ENCODE measurements at places on chromosomes 2 and 18. TPM values are rescaled to one million over a fixed set of nuclear protein-coding genes. Genes with fewer than 3 reads are reported as not detected.

- DNase-seq: peak; percentile 4
Measured at GRCh38 chr2:241011751-241012510, 13.5 kb downstream of the SNED1 start.

GRCh38 chr2:15732341-15733077 is 140.8 kb downstream of the DDX1 start:
- no peak for DNase-seq

Gene AGXT
- not detected for total RNA-seq

Gene RSAD2
- total RNA-seq: 0.30 TPM

- DNase-seq: no peak
Measured at GRCh38 chr2:223247136-223247535, 195.1 kb downstream of the KCNE4 start.

DNA sequence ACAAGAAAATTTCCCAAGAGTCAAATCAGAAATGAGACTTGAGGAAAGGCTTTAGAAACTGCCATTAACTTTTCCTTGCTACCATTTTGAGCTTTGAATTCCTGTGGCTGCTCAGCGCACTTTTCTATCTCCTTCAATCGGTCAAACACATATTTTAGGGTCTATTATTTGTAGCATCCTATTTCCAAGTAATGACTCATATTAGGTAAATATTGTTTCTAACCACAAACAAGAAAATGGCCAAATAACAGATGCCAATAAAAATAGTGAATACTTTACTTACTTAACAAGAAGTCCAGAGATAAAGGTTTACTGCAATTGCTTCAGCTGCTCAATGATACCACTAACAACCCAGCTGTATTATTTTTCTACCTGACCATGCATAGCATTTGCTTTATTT is 29.7 kb upstream of the CCDC178 start:
- no peak for DNase-seq

- DNase-seq: peak; percentile 64
Measured at GRCh38 chr2:85266146-85267041, 61.4 kb downstream of the TGOLN2 start.

DNA sequence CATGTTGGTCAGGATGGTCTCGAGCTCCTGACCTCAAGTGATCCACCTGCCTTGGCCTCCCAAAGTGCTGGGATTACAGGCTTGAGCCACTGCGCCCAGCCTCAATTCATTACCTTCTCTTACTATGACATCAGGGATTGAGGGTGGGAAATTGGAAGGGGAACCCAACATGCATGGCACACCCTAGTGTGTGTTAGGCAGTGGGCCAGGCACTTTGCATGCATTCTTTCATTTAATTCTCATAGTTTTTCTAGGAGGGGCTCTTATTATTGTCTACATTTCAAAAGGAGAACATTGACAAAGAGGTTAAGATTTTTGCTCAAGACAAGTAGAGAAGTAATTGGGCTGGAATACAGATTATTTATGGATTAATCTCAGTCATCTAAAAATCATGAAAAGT is 10.9 kb upstream of the DNAJB2 start:
- DNase-seq: no peak

DNA sequence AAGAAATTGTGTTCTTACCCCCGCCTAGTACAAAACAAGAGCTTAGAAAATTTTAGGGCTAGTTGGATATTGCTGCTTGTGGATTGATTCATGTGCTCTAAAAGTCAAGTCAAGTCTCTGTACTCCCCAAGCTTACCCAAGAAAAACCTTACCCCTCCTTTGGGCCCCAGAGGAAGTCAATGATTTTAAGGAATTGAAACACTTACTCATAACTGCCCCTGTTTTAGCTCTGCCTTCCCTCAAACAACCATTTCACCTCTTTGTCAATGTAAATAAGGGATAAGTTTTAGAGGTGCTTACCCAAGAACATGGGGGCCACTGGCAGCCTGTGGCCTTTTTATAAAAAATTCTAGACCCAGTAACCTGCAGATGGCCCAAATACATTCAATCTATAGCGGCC is 136.6 kb upstream of the RMP24 start:
- DNase-seq: no peak
